ENCODE measurements at places on chromosomes 6 and 20.

- no peak for DNase-seq
These were observed 548.5 kb downstream of the CD83 start for GRCh38 chr6:14665827-14666724.

- no peak for DNase-seq
These were observed 47.3 kb upstream of the FYN start for GRCh38 chr6:111920578-111920977.

DNA sequence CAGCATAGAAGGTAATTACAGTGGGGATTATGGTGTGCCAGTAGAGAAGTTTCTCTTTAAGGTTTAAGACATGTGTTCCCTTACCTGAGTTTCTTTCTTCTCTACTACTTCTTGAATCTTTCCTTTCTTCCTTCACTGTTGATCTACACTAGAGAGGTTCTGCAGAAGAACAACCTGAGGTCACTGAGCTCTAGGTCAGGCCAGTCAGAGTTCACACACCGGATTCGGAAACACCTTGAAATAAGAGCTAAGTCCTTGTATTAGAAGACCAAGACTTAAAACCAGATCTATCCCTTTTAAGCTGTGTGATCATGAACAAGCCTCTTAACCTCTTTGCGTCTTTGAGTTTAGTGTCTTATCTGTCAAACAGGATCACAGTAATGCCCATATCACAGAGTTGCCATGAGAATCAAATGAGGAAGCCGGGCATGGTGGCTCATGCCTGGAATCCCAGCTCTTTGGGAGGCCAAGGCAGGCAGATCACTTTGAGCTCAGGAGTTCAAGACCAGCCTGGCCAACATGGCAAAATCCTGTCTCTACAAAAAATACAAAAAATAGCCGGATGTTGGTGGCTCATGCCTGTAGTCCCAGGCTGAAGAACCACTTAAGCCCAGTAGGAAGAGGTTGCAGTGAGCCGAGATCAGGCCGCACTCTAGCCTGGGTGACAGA lies 22.0 kb upstream of the TGM3 start:
- no peak for DNase-seq

- no peak for DNase-seq
These were observed 196.9 kb downstream of the LRFN2 start for GRCh38 chr6:40390144-40390800.

GRCh38 chr20:33927724-33928123 lies 66.0 kb upstream of the RALY start:
- DNase-seq = no peak

DNA sequence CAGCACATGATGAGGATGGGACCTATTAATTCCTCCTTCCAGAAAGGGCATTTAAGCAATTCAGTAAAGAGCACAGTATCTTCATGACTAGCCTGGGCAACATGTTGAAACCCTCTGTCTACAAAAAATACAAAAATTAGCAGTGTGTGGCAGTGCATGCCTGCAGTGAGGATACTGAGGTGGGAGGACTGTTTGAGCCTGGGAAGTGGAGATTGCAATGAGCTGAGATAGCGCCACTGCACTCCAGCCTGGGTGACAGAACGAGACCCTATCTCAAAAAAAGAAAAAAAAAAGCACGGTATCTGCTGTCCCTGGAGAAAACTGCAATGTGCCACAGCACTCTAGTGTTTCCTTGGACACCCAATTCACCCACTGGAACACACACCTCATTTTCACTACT lies 18.4 kb downstream of the SAMD3 start:
- DNase-seq = no peak

DNA sequence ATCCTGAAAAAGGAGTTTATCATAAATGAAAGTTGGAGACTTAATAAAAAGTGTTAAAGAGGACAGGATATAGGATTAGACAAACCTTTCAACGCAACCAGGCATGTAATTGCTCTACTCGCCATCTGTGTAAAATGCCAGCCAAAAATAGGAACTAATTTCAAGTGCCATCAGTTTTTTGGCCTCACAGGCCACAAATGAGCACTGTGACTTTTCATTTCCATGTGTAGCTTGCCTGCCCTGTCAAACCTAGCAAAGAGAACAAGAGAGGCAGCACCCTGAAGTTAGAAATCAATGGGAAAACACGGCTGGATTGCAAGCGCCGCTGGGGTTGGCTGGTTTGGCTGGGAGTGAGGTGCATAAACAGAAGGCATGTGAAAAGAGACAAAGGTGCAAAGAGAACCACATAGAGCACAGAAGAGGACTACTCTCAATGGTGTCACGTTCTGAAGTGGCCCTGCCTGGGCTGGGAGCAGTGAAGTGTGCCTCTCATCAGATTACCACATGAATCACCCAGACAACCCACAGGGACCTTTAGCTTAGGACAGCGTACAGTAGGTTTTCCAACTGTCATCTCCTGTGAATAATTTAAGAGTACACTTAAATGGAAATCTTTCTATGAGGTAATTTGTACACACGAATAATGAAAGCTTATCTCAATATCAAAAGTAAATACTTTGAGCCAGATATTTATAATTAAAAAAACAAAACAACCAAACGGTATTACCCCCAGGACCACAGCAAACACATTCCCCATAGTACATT lies 78.0 kb upstream of the NHSL1 start:
- DNase-seq = peak; percentile 26

- DNase-seq = peak; percentile 74
These were observed 285.4 kb downstream of the THBS2 start for GRCh38 chr6:168968228-168968627.

All from kidney (tissue), 22 donors.